Fibroblast of the conjunctiva (primary cell): ENCODE measurements at places on chromosomes 2 and 18.

DNA sequence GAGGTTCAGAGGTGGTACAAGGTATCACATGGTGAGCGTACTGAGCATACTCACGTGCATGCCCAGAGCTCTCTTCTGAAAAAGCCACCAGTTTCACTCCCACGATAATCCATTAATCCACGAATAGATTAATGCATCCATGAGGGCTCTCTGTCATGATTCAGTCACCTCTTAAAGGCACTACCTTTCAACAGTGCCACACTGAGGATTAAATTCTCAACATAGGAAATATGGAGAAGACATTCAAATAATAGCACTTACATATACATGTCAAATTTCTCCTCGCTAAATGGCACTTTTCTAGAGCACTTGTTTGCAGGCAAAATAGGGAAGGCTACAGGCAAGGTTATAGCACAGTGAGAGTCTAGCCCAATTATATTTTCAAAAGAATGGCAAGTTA lies 825.9 kb downstream of the TRIB2 start:
- DNase-seq: no peak

DNA sequence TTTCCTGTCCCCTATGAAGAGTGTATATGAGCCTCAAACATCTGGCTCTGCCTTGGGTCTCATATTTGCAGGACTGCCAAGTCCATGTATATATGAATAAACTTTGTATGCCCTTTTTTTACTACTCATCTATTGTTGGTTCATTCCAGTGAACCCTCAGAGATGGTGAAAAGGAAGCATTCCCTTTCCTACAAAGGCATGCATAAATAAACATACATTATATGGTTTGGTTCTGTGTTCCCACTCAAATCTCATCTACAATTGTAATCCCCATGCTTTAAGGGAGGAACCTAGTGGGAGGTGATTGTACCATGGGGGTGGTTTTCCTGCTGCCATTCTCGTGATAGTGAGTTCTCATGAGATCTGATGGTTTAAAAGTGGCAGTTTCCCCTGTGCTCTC lies 534.2 kb downstream of the SPAG16 start:
- peak; percentile 24 for DNase-seq

DNA sequence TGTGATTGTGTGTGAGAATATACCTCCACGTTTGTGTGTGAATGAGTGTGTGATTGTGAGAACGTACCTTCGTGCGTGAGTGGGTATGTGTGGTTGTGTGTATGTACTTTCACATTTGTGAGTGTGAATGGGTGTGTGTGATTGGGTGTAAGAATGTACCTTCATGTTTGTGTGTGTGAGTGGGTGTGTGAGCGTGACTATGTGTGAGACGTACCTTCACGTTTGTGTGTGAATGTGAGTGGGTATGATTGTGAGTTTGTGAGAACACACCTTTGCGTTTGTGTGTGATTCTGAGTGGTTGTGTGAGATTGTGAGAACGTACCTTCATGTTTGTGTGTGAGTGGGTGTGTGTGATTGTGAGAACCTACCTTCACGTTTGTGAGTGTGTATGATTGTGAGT lies 5.8 kb upstream of the ADCY3 start:
- no peak for DNase-seq

DNA sequence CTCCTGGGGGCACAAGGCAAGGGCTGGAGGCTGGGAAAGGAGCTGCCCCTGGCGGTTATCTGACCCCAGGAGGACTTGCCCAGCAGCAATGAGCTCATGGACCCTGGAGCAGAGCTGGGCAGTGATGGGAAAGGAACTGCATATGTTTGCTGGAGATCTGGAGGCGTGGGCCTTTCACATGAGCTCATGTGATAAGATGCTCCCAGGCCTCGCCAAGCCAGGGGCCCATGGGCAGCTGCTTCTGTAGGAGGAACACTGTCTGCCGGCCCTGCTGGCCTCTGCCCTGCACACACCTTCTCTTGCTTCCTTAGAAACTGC lies 9.0 kb upstream of the NPPC start:
- no peak for DNase-seq

DNA sequence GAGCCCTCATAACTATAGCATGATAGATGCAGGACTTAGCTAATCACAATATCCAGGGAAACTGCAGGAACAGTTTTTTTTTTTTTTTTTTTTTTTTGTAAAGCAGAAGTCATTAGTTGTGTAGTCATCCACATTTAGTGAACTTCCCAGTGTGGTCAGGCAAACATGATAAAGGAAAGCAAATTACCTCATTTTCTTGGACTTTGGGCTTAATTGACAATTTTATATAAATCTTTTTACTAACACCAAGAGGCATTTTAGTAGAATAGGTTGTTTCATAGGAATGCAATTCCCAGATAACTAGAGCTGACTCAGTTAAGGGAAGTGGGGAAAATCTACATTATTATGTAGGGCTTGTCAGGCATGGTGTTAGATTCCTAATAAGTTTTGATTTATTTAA lies 142.7 kb upstream of the GCFC2 start:
- DNase-seq: no peak

GRCh38 chr18:58288921-58289797 lies 245.1 kb downstream of the NEDD4L start:
- DNase-seq: no peak

GRCh38 chr2:163812926-163813520 lies 77.2 kb upstream of the FIGN start:
- DNase-seq: no peak

DNA sequence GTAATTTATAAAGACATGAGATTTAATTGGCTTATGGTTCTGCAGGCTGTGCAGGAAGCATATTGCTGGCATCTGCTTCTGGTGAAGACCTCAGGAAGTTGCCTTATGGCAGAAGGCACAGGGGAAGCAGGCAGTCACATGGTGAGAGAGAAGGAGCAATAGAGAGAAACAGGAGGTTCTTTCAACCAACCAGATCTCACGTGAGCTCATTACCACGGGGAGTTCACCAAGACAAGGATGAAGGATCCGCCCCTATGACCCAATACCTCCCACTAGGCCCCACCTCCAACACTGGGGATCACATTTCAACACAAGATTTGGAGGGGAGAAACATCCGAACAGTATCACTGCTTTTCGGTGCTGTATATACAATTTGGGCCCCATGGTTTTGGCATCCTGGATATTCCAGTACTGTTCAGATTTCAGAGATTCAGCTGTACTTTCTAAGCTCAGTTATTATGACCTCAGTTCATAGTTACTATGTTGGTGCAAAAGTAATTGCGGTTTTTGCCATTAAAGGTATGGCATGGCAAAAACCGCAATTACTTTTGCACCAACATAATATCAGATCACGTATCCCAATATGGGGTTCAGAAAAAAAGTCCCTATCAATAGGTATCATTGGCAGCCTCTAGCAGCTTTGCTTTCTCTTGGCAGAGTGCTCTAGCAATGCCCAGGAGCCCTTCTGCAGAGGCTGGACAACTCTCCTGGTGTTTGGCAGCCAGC lies 189.6 kb upstream of the SIX3 start:
- no peak for DNase-seq

DNA sequence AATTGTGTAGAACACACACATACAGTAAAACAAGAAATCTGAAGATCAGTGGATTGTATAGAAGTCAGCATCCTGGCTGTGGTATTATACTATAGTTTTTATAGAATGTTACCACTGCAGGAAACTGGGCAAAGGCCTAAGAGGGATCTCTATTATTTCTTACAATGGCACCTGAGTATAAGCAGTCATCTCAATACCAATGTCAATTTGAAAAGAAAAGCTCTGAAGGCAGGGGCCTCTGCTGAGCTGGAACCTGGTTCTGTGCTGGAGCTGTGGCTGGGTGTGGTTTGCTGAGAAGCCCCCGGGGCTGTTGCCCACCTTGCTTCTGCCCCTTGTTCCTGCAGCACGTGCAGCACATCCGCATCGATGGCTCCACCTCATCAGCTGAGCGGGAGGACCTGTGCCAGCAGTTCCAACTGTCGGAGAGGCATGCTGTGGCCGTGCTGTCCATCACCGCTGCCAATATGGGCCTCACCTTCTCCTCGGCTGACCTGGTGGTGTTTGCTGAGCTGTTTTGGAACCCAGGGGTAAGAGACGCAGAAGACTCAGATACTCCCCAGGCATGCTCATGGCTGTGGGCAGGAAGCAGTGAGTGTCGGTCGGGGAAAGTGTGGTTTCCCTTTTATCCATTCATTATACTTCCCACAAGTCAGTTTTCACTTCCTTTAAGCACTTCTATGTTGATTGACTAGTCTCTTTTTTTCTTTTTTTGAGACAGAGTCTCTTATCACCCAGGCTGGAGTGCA lies 23.5 kb upstream of the RPL37A start:
- DNase-seq: no peak

DNA sequence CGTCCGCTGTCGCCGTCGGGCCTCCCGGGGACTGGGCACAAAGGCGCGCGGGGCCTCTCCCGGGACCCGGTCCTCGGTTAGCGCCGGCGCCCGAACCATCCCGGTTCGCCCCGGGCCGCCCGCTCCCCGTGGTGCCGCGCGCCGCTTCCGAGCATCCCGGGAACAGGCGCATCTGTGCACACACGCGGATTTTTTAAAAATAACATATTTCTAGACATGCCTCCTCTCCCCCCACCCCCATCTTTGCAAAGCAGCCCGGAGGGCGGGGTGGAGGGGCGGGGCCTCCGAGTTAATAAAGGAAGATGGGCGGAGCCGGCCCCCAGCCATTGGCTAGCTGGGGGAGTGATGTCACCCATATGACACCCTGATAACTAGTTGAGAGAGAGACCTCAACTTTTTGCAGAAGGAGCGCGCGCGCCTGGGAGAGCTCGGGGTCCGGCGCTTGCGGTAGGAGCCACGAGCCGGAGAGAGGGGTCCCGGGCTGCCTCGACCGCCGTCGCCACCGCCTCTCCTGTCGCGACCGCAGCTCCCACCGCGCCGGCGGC lies at the start of gene SOX11:
Gene SOX11 (plus strand): TSS at position 400 of the 545 bp plus-strand sequence. CDS start 338 bp downstream, outside the sequence.
- peak; percentile 74 for DNase-seq

- no peak for DNase-seq
Observed at GRCh38 chr2:221125691-221126090, 446.4 kb downstream of the EPHA4 start.

GRCh38 chr2:96537066-96537733 lies 648 bp downstream of the ARID5A start:
- DNase-seq: no peak

GRCh38 chr18:37565977-37566478 lies 430 bp upstream of the CELF4 start:
- DNase-seq: no peak

DNA sequence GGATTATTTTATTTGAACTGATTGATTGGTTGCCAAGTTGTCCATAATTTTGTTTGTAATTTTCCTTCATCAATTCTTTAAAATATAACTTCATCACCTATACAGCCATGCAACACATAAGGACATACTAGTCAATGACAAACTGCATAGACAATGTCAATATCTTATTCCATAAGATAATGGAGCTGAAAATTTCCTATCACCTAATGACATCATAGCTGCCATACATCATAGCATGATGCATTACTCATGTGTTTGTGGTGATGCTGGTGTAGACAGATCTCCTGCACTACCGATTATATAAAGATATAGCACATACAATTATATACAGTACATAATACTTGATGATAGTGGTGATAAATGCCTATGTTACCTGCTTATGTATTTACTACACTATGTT lies 369.8 kb upstream of the NT5C1B start:
- no peak for DNase-seq

GRCh38 chr2:58109481-58109880 lies 62.9 kb downstream of the VRK2 start:
- DNase-seq: no peak

GRCh38 chr2:219142329-219142728 lies 18.3 kb downstream of the NHEJ1 start:
- DNase-seq: peak; percentile 65

DNA sequence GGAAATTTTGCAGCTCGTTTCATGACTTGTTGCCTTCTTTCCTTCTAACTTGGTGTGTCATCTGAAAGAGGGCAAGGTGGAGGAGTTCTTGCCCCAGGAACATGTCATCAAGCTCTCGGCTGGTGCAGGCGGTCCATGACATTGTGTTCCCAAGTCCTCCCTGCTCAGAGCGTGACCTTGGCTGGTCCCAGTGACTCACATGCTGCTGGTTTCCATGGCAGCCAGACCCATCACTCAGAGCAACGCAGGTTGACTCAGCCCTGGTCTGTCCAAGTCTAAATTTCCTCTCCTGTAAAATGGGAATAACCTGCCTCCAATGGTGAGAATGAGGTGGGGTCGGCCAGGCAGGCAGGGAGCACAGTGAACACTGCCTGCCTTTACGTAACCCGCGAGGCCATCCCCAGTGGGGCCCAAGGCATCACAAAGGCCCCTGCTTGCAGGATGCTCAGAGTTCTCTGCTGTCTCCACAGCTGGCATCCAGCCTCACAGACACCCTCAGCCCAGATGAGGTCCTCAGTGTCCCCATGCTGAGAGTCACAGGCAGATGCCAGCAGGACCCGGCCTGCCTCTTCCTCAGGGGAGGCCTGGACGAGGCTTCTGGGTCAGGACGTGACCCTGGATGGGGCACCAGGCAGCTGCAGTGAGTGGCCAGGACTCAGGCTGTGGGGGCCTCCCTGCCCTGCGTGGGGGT lies 143.7 kb downstream of the TPO start:
- peak; percentile 41 for DNase-seq

GRCh38 chr2:202610380-202610779 lies 24.4 kb upstream of the FAM117B start:
- DNase-seq: no peak

DNA sequence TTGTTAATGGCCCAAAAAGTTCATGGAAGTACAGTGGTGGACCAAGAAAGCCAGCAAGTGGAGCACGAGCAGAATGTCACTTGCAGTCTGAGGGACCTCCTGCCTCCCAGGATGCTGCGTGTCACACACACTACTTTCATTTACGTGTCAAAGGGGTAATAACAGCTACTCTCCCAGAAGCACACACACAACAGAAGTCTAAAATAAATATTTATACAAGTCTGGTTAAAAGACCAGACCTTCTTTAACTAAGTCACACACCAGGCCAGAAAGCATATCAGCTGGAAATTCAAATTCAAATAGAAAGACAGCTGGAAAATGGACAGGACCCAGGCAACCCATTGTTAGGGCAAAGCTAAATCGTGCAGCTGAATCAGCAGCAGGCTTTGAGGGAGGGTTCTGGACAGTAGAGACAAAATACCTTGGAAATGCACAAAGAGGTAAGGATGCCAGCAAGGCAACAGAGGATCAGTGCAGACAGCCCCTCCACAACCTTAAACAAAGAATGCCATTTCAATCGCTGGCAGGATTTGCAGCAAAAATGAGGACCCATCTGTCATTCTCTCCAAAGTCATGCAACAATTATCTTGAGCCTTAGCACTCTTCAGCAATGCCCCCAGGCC lies 160.5 kb downstream of the TMEM163 start:
- no peak for DNase-seq

DNA sequence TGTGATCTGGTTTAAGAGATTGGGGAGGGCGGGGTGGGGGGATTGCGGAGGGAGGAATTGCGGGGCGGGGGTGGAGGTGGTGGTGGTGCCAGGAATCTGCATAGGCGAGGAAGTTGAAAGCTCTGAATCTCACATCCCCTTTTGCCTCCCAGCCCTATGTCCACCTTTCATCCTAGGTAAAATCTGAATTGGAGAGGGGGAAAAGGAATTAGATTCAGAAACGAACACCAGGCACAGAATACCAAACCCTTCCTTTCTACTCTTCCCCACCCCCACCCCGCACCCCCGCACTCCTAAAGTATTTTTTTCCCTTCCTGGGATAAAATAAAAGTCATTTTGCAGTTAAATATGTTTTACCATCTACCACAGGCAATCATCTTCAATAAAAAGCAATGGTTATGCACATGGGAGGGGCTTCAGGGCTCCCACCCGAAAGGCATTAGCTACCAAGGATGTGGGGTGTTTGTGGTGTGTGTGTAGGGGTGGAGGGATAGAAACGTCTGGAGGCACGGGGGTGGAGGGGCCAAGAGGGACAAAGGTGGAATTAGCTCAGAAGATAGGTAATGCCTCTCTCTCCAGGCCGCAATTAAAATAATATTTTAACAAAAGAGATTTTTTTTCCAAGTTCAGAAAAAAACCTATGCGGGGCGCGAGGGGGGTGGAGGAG lies 1.8 kb downstream of the IGFBP5 start:
- DNase-seq: no peak
